Mucosa of descending colon (tissue), 3 donors: ENCODE measurements at places on chromosomes 3 and 15. TPM values are rescaled to one million over a fixed set of nuclear protein-coding genes. Genes with fewer than 3 reads are reported as not detected.

The MANF gene
- 35.4 TPM for total RNA-seq

DNA sequence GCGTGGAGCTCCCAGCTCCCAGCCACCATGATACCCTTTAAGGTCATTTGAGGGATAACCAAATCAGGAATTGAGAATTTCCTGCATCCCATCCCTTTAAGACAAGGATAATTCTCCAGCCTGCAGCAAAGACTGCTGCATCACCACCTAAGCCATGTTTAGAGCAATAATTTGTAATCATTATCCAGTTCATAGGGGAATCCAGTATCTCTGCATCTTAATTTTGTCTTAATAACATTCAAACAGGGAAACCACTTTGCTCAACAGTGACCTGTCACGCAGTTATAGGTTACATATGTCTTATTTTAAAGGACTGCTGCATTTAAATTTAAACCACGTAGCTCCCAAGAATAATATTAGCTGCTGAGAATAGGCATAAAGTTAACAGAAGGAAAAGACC lies 188.4 kb downstream of the SSR3 start:
- DNase-seq, result no peak

DNA sequence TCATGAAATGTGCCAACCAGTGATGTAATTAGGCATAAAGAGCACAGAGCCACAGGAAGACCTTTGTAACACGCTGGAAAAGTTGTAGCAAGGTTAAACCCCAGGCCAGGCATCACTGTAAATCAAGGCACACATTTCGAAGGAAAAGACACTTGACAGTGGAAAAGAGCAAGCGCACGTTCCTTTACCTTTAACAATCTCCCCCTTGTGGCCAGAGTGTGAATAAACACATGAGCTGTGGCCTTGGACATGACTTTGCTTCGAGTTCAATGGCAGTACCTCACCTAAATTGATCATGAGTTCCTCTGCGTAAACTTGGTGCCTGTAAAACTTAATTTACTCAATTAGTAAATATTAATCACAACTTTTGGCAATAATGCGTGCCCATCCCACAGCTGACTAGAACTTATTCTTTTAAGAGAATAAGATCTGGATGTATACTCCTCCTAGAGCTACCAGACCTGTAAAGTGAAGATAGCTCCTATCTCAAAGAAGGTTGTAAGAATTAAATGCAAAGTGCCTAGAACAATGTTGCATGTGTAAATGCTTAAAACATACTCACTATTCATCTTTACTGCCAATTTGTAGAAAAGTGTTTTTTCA lies 757.0 kb upstream of the NECTIN3 start:
- DNase-seq, result no peak

GRCh38 chr15:66878761-66879160 lies 176.7 kb downstream of the SMAD6 start:
- no peak for DNase-seq

DNA sequence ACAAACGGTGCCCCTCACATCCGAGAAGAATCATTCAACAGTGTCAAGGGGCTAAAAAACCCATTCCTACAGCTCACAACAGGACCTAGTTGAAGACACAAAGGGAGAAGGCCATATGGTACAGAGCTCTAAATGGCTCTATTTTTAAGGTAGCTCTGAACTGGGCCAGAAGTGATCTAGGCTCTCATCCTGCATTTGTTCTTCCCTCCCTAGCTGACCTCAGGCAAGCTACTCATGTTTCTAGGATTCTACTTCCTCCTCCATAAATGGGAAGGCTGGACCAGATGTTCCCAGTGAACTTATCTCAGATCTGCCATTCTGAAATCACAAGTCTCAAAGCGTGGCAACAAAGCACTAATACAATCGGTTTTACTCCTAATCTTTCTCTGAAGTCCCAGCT lies 62.3 kb downstream of the CPNE4 start:
- no peak for DNase-seq

DNA sequence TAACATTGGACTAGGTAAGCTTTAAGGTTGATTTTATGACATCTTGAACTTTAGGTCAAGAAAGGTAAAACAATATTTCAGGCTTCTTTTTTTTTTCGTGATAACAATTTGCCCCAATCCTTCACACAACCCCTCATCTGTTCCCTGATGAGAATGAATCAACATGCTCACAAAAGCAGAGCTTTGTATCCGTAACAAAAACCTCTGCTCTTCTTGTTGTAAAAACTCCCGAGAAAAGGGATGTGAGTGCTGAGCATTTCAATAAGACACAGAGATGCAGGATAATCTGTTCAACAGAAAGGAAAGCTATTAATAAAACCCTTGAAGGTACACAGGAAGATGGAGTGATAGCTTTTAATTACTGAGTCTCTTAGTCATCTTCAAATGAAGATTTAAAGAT lies 94.3 kb downstream of the RAD18 start:
- DNase-seq, result no peak

GRCh38 chr3:101588616-101589015 lies 14.6 kb downstream of the PCNP start:
- DNase-seq, result no peak

The DNAJA4 gene
- 43.5 TPM for total RNA-seq

DNA sequence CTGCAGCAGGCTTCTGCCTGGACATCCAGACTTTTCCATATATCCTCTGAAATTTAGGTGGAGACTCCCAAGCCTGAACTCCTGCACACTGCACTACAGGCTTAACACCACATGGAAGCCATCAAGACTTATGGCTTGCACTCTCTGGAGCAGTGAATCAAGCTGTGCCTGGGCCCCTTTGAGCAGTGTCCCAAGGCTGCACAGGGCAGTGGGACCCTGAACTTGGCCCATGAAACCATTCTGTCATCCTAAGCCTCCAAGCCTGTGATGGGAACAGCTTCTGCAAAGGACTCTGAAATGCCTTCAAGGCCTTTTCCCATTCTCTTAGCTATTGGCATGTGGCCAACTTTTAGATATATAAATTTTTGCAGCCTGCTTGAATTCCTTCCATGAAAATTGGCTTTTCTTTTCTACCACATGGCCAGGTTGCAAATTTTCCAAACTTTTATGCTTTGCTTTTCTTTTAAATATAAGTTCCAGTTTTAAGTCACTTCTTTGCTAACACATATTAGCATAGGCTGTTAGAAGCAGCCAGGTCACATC lies 257.8 kb upstream of the DCBLD2 start:
- no peak for DNase-seq

- DNase-seq, result no peak
These were observed 342.1 kb upstream of the LRRC3B start for GRCh38 chr3:26280517-26280916.

DNA sequence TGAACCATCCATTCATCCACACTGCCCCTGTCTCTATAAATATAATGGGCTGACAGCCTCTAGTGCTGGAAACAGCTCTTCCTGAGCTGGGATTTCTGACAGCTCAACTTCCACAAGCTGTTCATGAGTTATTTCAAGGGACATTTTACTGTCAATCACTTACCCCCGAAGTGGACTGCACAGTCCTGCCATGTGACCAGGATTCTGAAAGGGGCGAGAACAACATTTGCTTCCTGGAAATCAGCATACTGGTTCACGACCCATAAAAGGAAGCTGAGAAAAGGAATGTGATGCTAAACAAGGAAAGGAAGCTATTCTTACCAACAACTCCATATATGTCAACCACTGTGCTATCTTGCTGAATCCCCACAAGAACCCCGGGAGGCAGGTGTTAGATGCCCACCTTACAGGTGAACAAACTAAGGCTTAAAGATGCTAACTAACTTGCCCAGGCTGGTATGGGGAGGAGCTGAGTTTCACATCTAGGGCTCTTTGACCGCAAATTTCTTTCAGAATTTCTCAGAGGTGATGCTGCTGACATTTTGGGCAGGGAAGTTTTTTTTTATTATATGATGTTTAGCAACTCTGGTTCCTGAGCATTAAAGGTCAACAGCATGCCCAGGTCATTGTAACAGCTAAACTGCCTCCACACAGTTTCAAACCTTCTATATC lies 16.5 kb upstream of the REC114 start:
- DNase-seq, result no peak

The LRRN1 gene
- 1.4 TPM for total RNA-seq

GRCh38 chr3:107235193-107235927 lies 141.9 kb upstream of the CCDC54 start:
- no peak for DNase-seq

- DNase-seq, result no peak
These were observed 42.2 kb upstream of the B3GNT5 start for GRCh38 chr3:183210862-183211341.

GRCh38 chr3:101065962-101066361 lies 72.7 kb upstream of the ABI3BP start:
- no peak for DNase-seq

DNA sequence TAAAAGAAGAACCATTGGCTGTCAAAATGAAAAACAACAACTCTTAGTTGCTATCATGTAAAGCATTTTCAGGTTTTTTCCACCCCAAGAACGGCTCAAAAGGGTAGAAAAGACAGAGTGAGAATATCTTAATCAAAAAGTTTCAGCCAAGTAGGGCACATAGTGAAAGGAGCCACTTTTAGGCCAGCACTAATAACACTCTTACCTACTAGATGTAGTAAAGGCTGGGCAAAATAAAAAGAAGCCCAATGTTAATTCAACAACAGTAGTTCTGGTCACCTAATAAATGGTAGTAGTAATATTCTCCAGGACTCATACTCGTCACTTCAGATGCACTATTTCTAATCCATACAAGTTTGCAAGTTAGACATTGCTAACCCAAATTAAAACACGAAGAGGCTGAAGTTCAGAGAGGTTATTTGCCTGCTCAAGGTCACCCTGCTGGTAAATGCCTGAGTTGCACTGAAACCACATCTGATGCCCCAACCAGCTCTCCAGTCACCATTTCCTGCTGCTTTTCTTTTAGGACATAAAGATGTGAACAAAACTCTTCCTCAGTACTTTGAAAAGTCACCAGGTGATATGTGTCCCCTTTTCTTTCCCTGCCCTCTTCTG lies 7.5 kb downstream of the GOLIM4 start:
- no peak for DNase-seq

The CACNA2D3 gene
- 0.34 TPM for total RNA-seq

- DNase-seq, result peak; percentile 6
These were observed 235.1 kb downstream of the CD47 start for GRCh38 chr3:107855710-107856109.

DNA sequence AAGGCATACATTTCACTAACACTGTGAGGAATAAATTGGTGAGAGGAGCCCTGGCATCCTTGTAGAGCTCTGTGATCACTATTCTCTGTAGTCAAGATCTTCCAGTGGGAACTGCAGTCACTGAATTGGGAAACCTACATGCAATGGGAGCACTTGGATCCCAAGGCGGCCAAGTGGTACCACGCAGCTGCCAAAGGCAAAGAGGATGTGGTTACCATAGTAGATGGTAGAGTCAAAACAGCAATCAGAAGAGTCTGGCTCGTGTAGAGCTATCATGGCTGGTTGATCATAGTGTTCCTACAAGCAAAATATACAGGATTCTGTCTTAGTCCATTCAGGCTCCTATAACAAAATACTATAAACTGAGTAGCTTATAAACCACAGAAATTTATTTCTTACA lies 849.7 kb downstream of the ROBO2 start:
- no peak for DNase-seq

DNA sequence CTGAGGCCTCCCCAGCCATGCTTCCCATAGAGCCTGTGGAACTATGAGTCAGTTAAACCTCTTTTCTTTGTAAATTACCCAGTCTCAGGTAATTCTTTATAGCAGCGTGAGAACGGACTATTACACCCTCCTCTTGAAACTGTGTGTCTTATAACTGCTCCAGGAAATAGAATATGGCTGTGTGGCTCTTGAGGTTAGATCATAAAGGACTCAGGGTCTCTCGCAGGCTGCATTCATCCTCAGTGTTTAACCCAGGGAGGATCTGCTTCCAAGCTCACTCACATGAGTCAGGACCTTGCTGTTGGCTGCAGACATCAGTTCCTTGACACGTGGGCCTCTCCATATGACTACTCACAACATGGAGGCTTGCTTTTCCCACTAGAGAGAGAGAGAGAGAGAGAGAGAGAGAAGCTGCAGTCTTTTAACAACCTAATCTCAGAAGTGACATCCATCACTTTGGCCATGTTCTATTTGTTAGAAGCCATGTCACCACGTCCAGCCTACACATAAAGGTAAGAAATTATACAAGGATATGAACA lies 114.3 kb upstream of the UBE2E1 start:
- no peak for DNase-seq

The SEMA3B gene
- total RNA-seq, result 59.2 TPM

DNA sequence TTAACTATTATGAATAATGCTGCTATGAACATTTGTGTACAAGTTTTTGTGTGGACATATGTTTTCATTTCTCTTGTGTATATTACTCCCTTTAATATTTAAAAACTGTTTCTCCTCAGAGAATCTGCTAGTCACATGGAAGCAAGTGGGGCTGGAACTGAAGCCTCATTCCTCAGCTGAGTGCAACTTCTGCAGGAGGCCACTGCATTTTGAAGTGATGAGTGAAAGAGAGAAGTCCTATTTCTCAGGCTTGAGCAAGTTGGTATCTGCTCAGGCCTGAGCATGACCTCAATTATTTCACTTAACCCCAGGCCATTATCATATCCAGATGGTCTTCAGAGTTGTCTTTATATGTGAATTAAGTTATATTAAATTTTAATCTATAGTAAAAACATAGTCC lies 11.5 kb downstream of the TLR9 start:
- DNase-seq, result no peak

GRCh38 chr3:10450494-10451440 lies 54.6 kb downstream of the ATP2B2 start:
- no peak for DNase-seq

The CD200R1 gene
- 1.8 TPM for total RNA-seq

GRCh38 chr15:33448151-33448550 lies 137.4 kb downstream of the RYR3 start:
- DNase-seq, result no peak

DNA sequence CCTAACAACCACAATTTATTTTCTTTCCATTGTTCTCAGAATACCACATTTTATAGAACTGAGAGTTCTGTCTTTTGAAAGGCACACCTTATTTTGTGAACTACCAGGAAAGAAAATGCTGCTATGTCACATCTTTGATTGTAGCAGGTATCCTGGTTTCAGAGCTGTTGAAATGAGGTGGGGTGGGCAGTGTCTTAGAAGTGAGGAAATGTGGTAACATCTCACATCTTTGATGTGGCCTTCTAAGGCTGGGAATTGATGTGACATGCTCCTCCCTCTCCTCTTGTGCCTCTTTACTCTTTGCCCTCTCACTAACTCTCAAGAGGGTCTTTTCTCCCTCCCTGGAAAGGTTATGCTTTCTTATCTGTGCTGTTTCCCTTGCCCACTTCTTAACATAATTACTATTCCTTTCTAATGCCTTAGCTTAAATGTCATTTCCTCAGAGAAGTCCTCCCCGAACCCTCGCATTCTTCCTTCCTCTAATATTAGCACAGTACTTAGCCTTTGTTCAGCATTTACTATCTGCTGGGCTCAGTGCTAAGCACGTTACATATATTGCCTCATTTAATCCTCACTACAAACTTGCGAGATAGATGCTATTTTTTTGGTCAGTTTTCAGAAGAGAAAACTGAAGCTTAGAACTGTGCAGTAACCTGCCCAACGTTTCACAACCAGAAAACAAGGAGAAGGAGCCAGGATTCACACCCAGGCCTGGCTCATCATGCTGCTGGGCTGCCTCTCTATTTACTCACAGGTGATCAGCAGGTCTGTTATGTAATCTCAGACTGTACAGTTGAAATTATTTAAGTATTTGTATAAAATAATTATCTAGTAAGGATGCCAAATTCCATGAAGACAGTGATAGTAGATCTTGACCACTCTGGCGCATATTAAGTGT lies 24.0 kb upstream of the SPTSSB start:
- no peak for DNase-seq

GRCh38 chr3:131898346-131898745 lies 136.5 kb downstream of the CPNE4 start:
- no peak for DNase-seq
